Naive B cell (primary cell): ENCODE measurements at places on chromosomes 4 and X.

- DNase-seq, result no peak
Observed at GRCh38 chr4:89834486-89835209, 2.3 kb downstream of the SNCA start.

DNA sequence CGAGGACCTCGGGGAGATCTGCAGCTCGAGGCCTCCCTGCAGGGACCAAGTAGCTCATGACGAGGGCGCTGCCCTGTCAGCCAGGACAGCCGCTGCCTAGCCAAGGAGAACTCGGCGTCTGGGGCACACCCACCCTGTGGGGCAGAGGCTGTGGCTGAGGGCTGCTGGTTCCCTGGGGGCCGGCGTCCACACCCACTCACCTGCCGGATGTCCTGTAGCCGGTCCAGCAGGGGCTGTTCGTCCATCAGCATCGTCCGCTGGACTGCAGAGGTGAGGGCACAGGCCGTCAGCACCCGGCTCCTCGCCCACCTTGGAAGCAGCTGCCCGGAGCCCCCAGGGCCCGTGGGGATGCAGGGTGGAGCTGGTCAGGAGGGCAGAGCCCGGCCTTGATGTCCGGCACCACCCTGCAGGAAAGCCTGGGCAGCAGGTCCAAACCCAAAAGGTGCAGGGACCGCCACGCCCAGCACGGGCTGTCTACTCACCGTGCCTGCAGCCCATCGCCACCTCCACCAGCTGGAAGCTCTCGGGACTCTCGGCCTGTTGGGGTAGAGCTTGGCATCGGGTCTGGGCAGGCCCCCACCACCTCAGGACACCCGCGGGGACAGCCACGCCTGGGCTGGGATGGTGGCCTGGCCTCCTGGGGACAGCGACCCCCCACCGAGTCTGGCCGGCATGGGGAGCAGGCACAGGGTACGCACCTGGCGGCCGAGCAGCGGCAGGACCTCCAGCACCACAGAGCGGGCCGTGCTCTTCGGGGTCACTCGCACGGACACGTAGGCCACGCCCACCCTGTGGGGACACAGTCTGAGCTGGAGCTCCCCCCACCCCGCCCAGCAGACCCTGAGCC is 6.9 kb downstream of the DGKQ start:
- DNase-seq, result no peak

GRCh38 chr4:41258783-41259182 is 2.1 kb downstream of the UCHL1 start:
- DNase-seq, result no peak

DNA sequence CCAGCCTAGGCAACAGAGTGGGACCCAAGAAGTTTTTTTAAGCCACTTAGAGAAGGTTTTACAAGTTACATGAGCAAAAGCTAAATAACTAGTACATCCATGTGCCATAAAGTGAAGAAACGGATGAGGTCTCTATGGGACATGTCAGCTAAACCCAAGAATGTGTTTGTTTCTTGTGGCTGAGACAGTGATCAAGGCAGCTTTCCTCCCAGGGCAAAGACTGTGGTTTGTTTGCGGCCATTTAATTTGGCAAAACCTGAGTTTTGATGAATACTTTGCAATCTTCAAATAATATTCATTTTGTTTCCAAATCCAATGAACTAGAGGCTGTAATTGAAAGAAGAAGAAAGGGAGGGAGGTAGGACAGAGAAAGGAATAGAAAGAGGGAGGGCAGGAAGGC is 44.9 kb upstream of the SLC2A9 start:
- no peak for DNase-seq

GRCh38 chr4:5338531-5338930 is 287.3 kb downstream of the STK32B start:
- no peak for DNase-seq

DNA sequence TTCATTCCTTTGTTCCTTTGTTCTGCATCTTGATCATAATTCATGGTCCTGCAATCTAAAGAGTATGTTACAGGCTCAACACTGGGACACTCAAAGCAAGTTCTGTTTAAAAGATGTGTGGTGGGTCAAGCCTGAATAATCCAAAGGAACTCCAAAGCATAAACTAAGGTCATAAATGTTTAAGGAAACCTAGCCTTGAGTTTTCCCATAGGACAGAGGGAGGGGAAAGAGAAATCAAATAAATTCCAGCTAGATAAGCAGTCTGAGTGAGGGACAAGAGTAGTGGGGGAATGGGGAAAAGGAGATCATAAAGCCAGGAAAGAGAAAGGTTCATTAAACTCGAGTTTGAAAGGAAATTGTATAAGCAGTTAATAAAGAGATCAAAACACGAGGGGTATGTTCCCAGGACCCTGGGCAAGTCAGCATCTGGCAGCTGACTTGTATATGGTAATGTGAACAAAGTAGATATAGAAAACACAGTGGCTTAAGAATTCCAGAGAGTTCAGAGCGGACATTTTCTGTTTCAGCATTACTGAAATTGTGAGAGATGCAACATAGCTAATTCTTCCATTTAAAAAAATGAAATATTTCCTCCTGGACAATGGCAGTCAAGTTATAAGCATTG is 125.8 kb upstream of the EDNRA start:
- no peak for DNase-seq

DNA sequence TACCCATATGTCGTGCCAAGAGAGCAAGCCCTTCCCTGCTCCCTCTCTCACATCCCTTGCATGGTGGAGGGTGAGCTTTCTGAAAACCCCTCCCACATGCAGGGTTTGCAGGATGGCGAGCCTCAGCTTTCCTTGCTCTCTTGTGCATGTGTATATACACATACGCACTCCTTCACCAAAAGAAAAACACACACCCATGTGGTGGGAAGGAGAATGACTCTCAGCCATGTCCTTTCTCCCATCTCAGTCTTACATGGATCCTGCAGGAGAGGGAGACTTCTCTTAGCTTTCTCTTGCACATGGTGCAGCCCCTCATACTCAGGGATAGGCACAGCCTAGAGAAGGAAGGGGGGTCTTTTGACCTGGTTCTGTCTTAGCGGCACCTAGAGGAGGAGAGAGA is 81.1 kb downstream of the CLCN5 start:
- no peak for DNase-seq

DNA sequence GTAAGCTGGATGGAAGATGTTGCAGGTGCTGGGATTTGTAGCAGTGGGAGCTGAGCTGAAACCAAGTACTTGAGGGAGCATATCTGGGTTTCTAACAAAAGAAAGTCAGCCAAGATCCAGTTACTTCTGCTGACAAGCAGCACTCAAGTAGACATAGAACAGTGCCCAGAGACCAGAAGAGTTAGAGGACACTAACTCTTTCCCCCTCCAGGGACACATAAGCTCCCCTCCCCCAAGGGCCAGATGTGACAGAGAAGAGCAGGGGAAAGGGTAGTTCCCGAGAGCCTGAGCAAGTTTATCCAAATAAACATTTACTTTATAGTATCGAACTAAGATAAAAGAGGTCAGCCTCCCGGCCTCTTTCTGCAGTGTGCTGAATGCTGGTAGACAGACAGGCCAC is 12.2 kb downstream of the TRPC3 start:
- DNase-seq, result no peak

GRCh38 chrX:56029691-56030090 is 202.5 kb upstream of the KLF8 start:
- no peak for DNase-seq

DNA sequence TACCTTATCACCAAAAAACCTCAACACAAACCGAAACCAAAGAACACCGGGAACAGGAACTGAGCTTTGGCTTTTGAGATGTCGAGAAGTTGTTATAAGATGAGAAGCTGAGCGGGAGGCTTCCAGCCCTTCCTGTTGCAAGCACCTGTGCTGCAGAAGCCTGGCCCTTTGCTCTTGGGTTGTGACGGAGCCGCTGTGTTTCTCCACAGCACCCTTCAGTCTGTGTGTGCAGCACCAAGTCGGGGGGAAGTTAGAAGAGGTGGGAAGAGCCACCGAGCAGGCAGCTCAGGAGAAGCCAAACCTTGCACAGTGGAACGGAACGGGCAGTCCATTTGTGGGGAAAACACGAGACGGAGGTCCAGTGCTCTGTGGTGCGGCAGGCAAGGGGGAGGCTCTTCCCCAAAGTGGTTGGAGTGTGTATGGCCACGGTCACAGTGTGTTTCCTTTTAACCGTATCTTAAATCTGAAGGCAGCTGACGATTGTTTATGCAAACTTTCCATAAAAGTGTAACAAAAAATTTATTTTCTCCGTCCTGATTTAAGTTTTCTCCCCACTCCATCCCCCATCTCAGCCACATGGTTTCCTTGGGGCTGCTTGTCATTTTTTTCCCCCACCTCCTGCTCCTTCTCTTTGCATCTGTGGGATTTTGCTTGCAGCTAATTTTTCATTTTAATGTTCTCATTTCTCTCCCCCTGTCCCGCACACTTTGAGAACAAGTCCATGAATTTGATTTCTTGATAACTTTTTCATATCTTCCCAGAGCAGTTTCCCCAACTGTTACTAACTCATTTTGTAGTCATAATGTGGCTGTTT is 123.7 kb downstream of the STOX2 start:
- no peak for DNase-seq

DNA sequence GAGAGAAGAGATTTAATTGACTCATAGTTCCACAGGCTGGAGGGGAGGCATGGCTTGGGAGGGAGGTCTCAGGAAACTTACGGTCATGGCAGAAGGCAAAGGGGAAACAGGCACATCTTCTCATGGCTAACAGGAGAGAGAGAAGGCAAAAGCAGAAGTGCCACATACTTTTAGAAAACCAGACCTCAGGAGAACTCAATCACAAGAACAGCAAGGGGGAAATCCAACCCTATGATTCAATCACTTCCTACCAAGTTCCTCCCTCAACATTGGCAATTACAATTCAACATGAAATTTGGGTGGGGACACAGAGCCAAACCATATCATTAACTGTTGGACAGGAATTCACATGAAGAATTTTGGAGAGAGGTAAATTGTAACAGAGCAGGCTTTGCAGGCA is 485.3 kb upstream of the PITX2 start:
- DNase-seq, result no peak

DNA sequence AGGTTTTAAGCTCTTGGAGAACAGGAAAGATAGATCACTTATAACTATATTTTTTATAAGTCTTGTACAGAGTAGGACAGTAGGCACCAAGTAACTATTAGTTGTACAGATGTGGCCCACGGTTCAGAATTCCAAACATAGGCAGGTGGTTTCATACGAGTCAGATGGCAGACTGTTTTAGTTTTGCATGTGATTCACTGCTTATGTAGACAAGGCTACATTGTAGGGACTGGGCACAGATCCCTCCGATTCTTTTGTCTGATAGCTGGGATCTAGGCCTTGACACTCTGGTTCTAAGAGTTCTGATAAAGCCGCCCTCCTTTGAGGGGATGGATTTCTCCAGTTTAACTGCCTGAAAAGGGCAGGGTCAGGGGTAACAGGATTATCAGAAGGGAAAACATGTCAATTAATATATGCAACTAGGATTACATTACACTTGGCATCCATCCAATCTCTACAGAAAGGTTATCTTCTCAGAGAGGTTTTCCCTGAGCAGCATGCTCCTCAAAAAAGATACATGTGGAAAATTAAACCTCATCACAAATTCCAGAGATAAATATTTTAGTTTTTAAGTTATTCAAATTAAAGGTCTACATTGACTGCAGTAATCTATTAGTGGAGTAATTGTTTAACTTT is 87.8 kb downstream of the SPRY1 start:
- no peak for DNase-seq

DNA sequence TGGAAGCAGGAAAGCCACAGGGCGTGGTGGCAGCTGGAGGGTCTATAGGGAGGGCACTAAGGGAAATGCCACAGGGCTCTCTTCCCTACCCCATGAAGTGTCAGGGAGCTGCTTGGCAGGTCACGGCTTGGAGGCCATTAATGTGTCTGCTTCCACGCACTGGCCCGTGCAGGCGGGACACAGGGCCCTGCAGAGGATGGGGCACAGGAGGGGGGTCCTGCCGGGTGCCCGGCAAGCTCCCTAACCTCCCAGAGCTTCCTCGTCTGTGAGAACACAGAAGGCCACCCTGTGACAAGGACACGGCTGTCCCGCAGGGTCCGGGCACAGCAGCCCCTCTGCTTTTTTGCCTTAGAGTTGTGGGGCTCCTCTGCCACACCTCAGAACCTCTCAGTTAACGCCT is 25.5 kb downstream of the FAM53A start:
- no peak for DNase-seq

DNA sequence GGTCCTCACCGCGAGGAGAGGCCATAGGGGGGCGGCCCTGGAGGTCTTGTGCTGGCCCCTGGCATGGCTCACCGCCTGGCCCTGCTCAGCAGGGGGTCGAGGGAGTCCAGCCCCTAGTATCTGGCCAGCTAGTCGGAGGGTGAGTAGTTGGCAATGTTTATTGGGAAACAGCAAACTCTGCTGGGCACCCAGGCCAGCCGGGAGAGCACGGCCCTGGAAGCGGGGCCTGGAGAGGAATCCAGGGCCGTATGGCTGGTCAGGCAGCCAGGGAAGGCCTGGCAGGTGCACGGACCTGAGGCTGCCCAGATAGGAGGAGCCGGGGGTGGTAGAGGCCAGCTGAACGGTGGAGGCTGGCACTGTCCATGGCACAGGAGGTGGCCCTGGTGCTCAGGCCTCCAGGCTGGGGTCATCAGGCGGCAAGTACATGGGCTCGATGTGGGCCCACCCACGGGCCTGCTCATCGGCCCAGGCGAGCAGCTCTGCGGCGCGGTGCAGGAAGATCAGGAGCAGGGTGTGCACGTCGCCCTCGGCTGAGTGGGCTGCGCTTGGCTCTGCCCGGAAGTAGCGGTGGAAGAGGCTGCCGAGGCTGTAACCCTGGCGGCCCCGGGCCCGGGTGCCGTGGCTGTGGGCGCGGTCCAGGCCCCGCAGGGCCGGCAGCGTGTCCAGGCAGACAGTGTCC is 1.4 kb downstream of the TREX2 start:
- DNase-seq, result no peak

DNA sequence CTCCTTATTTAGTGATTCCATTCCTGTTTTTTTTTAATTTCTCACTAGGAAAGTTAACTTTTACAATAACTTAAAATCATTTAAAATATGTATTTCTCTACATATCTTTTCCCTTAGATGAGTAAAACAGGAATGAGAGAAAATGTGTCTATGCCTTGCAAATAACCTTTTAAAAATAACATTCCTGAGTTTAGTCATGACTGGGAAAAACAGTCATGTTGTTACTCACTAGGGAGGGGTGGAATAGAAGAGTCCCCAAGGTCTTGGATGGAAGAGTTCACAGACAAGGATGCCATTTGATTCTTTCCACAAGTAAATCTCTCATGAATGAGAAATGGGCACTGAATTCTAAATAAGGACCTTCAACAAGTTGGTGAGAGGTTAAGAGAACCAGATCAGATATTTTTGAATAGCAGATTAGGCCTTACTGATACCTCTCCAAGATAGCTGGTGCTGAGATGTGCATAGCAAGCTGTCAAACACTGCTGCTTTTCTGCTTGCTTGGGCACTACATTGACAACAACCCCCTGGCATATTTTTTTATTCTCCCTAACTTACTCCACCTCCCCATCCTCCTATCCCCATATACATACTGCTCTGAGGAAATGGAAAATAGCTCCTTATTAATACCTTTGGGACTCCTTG is 25.1 kb downstream of the UGDH start:
- no peak for DNase-seq

- no peak for DNase-seq
Observed at GRCh38 chr4:65668201-65669089, 1.8 kb downstream of the EPHA5 start.

GRCh38 chr4:5798946-5799345 is 87.9 kb downstream of the EVC start:
- DNase-seq, result no peak

GRCh38 chrX:53065104-53065503 is 16.5 kb downstream of the GPR173 start:
- DNase-seq, result no peak

GRCh38 chr4:110480031-110480549 is 4.1 kb downstream of the ENPEP start:
- no peak for DNase-seq
